CD4-positive, alpha-beta T cell treated with Interleukin-1 beta for 1 hour (primary cell): ENCODE measurements at places on chromosomes 2 and 18.
A peak's percentile ranks its signal among the peaks of the same experiment; 100 is the strongest.

- no peak for DNase-seq
Measured at GRCh38 chr2:220046507-220046906, 419.1 kb downstream of the SLC4A3 start.

- DNase-seq, result no peak
Measured at GRCh38 chr2:137151731-137152130, 386.4 kb downstream of the THSD7B start.

DNA sequence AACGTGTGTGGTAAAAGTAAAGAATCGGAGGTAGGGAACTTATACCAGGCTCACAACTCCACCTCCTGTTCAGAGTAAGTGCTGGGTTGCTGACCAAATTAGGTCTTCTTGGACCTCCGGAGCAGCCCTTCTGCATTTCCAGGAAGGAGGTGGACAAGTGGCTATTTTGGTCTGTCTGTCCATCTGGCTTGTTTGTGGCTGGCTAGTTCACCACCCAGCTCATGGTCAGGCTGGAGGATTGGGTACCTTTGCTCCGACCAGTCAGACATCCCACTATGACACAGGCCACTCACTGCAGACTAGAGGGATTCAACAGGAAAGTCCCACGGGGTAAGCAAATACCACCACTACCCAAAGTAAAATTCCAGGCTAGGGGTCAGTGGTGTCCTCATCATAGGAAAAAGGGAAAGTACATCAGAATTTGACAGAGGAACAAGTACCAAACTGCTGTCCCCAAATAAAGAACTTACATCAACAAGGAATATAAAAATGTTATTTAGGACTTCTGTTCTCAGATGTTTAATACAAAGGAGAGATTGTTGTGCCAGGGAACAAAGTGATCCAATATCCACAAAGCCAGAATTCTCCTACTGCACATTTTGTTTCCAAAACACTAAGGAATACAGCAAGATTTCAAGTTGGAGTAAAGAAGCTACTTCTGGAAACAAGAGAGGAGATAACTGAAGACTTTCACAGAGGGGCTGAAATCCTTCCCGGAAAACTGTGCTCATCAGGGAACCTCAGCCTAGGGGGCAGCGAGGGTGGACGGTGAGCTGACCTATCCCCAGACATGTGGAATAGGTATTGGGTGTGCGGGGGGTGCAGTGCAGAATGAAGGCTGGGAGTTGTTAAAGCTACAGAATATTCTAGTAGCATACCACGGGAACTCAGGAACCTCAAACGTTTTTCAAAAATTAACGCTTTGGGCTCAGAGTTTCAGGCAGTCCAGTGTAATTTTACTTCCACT lies 56.9 kb downstream of the BCL2 start:
- DNase-seq, result no peak

DNA sequence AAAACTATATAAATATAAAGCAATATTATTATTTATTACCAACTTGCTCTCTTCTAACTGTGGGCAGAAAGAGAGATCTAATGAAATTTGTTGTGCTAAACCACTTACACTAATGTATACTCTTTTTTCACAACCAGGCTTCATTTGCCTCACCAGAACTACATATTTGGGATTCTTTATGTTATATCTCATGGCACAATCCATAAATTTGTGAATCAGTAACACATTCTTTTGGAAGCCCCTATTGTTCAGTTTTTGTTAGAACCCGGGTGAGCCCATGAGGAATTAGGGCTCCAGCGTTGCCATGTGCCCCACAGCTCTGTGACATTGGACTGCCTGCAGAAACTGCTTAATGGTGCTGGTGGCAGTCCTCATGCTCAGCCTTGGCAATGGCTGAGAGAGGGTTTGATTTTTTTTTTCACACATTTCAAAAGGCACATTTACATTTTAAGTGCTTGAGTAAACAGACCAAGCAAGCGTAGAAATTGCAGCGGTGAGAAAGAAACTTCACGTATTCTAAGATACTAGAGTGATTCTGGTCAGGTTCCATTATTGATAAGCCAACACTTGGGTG lies 15.3 kb downstream of the VIT start:
- no peak for DNase-seq

DNA sequence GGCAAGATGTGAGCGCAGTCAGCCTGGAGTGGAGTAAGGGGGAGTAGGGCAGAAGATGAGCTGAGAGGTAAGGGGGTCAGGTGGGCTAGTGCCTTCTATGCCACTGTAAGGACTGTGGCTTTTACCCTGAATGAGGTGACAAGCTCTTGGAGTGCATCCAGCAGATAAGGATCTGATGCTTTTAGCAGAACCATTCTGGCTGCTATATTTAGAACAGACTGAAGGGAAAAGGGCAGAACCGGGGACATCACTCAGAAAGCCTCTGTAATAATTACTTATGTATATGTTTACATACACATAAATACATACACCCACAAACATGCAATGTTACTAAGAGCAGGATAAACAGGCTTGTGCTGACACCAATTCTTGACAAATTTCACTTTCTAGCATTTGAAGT lies 124.8 kb downstream of the DTNB start:
- DNase-seq, result no peak

- no peak for DNase-seq
Measured at GRCh38 chr2:192148241-192148619, 46.5 kb downstream of the TMEFF2 start.

DNA sequence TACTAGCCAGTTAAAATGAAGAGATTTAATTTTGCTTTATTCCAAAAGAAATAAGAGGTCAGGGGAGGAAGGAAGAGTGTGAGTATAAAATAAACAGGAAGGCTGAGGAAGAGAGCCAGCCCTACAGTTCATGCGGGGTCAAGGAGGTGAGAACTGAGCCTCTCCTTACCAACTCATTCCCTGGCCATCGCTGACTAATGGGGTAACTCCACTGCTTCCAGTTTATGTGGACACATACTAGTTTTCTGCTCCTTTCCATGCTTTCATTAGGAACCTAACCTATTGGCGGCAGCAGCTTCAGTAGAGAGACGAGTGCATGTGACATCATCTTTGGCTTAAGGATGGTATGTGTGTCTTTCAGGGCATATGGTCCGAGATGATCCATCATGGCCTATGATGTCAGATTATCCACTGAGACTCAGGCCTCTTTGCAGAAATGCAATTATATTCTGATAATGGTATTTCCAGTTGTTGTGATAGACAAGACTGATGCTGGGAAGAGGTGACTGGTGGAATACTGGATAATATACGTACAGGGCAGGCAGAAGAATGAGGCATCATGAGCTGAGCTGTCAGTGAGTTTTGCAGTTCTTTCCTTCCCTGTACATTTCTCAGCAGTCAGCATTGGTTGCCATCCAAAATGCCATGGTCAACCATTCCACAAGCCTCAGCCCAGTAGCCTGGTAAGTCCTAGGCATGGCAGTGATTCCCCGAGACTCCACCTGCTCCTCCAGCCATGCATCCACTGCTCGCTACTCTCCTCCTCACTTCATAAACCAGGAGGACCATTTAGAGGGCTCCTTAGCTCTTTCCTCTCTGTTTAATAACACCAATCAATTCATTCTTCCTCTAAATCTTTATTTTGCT lies 184.6 kb upstream of the OSR1 start:
- no peak for DNase-seq

DNA sequence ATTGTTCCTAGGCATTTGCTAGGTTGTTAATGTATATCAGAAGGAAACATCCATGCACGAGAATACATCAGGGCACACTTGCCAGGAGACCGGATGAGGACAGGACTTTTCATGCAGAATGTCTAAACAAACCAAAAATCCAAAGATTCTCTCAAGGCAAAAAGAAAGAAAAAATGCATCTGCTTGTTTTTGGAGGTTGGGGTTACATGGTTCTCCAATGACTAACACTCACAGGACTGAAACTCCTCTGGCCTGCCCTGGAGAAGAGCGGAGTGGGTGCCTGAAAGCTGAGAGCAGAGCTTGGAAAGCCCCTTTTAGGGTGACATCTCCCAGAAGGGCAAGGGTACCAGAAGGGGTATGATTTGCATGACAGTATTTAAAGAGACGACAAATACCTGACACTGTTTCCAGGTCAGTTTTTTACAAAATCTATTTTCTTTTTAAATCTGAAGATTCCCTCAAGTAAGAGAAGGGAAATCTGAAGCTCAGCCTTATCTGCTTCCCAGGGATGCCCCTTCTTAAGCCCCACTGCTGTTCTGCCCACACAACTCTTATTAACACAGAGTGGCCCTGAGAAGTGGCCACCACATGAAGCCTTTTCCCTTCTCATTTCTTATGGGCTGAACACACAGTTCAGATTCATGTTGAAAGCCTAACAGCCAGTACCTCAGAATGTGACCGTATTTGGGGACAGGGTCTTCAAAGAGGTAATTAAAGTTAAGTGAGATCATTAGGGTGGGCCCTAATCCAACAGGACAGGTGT lies 216.4 kb downstream of the STK39 start:
- no peak for DNase-seq

DNA sequence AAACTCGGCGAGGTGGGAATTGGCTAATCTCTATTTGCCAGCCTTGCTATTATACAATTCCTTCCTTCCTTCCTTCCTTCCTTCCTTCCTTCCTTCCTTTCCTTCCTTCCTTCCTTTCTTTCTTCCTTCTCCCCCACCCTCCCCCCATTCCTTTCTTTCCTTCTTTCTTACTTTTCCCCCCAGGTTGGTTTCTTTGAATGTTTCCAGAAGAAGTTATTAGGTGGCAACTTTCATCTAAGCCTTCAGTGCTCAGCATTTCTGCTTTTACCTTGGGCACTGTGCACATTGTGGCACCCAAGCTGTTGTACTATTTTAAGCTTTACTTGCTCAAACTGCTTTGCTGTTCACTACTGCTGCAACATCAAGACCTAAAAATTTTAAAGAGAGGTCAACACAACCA lies 17.2 kb upstream of the CSRNP3 start:
- DNase-seq, result no peak

GRCh38 chr2:195596840-195597239 lies 60.2 kb upstream of the SLC39A10 start:
- DNase-seq, result no peak

DNA sequence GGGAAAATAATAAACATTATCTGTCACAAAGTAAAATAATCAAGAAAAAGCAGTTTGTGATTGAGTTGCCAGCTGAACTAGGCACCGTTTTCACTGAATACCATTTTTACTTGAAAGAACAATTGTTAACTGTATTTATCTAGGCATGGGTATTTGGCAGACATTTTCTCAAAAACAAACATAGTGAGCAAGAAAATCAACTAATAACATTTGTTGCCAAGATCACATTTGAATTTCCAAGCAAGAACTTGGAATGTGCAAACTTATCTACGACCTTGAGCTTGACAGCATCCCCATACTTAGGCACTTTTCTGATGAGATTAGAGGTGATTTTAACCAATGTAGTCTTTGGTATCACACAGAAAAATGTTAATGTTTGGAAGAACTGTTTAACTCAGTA lies 16.7 kb downstream of the SS18 start:
- no peak for DNase-seq

- DNase-seq, result no peak
Measured at GRCh38 chr2:85531589-85531988, 7.4 kb upstream of the MAT2A start.

GRCh38 chr2:101820519-101820918 lies 123.0 kb downstream of the MAP4K4 start:
- DNase-seq, result no peak

GRCh38 chr2:45963816-45964215 lies 312.3 kb downstream of the PRKCE start:
- no peak for DNase-seq

GRCh38 chr2:158940356-158940755 lies 28.1 kb upstream of the TANC1 start:
- DNase-seq, result no peak

GRCh38 chr2:14907014-14907612 lies 274.6 kb downstream of the LRATD1 start:
- no peak for DNase-seq

- DNase-seq, result no peak
Measured at GRCh38 chr2:40062381-40062780, 283.3 kb upstream of the THUMPD2 start.

- peak; percentile 7 for DNase-seq
Measured at GRCh38 chr2:23385351-23385747, 370 bp downstream of the KLHL29 start.

GRCh38 chr18:10459587-10459986 lies 5.2 kb downstream of the APCDD1 start:
- DNase-seq, result no peak

- no peak for DNase-seq
Measured at GRCh38 chr18:42563995-42564394, 551.5 kb downstream of the RIT2 start.

DNA sequence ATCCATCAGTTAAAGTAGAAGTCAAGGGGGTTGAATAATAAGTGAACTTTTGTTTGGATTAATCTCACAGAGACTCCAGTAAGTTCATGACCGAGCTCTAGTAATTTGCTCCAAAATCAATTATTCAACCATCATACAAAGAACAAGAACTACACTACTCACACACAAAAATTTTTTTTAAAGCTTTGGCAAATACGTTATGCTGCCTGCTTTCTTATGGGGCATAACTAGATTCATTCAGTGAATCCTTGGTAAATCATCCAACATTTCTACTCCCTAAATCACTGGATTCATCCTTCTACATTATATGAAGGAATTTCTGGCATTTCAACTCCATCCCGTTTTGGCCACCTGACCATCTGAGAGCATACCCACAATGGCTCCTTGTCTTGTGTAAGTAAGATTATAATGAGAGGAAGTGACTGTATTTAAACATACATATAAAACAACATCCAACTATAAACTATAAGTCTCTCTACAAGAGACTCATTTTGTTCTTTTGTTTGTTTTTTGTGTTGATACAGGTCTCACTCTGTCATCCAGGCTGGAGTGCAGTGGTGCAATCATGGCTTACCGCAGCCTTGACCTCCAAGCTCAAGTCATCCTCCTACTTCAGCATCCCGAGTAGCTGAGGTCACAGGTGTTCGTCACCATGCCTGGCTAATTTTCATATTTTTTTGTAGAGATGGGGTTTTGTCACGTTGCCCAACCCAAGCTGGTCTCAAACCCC lies 144.2 kb upstream of the LRRTM4 start:
- DNase-seq, result no peak

DNA sequence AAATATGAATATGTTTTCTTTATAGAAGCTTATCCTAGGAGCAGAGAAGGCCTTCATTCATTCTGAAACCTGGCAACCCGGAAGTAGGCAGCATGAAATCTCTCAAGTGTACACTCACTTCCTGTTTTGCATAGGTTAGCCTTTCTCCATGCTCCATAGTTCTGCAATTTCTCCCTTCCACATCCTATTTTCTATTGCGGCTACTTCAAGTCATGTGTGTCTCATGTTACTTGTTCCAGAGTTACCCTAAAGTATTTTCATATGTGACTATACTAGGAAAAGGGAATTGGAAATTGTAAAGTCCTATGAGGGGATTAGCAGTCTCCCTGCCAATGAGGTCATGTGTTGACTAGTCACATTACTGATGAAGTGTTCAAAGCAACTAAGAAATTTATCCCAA lies 320.6 kb downstream of the NCKAP5 start:
- DNase-seq, result no peak
